ENCODE measurements at places on chromosomes 5 and 9.

GRCh38 chr9:133041958-133042357 is 11.2 kb downstream of the GTF3C5 start:
- DNase-seq, result no peak

GRCh38 chr9:38066914-38067858 is 1.8 kb downstream of the SHB start:
- DNase-seq, result peak; percentile 93

DNA sequence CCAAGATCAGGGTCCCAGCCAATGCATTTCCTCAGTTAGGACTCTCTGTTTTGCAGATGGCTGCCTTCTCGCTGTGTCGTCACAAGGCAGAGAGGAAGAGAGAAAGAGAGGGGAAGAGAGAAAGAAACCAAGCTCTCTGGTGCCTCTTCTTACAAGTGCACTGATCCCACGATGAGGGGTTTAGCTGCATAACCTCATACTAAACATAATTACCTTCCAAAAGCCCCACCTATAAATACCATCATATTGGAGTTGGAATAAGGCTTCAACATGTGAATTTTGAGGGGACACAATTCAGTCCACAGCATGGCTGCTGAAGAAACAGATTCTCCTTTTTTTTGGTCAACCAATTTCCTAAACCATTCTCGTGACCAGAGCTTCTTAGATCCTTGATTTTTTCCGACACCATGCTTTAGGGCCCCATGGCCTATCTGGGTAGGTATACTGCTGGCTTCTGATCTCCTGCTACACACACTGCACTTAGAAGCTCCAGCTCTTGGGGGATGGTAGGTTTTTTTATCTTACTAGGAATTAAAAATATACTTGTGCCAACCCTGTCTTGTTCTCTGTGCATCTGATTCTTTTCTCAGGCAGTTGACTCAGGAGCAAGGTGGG is 5.1 kb downstream of the CAMK4 start:
- no peak for DNase-seq

GRCh38 chr9:111812337-111812736 is 17.6 kb upstream of the SHOC1 start:
- DNase-seq, result no peak

GRCh38 chr5:159003045-159004030 is 96.4 kb downstream of the EBF1 start:
- no peak for DNase-seq

All from lower leg skin (tissue), 4 donors.